ENCODE measurements at places on chromosomes 3 and 15.

GRCh38 chr3:128123156-128123537, 465 bp downstream of the RUVBL1 start:
- DNase-seq: no peak

- peak; percentile 82 for DNase-seq
Measured at GRCh38 chr3:25854635-25855034, 64.7 kb downstream of the OXSM start.

DNA sequence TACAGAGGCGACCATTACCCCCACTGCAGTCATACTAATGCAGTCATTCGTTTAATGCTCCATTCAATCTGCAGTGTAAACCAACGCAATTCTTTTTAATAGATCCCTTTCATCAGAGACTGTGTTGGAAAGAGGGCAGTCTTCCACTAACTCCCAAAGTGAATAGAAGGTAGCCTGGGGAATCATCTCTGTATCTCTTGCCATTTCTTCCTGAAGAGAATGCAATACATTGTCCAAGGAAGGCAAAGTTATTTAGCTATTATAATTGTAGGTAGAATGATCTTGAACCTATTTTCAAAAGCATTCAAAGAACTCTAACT, 1.3 kb upstream of the SLITRK3 start:
- no peak for DNase-seq

GRCh38 chr3:194270627-194271459, 80.3 kb downstream of the CPN2 start:
- peak; percentile 73 for DNase-seq

DNA sequence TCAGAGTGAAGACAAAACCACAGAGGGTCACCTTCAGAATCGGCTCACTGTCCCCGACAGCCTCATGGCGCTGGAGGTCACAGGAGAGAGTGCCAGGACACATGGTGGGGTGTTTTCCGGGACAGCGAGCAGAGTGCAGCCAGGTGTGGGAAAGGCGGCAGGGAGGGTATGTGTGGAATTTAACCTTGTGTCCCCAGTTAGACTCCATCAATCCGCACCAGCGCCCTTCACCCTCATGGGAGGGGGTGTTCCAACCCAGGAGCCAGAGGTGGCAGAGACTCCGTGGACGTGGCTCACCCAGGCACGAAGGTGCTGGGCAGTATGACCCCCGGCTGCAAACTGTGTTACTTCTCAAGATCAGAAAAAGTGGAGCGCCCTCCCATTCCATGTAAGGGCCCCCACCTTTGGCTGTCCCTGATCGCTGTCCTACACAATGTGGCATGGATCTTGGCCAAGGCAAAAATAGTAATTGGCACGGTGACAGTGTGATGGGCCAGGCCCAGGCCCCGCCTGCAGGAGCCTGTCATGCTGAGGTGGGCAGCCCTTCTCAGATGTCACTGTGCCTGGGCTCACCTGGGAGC, 190.3 kb downstream of the XXYLT1 start:
- DNase-seq: peak; percentile 13

GRCh38 chr3:64368257-64369020, 143.2 kb upstream of the PRICKLE2 start:
- no peak for DNase-seq

DNA sequence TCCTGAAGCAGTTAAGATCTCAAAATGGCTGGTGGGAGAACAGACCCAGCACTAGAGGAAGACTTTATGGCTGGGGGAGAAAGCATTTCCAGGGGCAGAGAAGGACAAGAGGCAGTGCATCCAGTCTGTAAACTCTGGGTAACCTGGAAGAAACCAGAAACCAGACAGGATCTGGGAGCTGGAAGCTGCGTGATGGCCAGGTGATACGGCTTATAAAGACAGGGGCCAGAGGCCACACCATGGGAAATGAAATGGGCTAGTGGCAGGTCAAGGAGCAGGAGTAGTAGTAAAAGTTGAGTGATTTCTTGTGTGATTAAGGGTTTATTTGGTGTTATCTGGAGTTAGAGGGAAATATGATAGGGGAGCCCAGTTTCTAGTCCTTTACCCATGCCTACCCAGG, 144.7 kb upstream of the ARRDC4 start:
- no peak for DNase-seq

DNA sequence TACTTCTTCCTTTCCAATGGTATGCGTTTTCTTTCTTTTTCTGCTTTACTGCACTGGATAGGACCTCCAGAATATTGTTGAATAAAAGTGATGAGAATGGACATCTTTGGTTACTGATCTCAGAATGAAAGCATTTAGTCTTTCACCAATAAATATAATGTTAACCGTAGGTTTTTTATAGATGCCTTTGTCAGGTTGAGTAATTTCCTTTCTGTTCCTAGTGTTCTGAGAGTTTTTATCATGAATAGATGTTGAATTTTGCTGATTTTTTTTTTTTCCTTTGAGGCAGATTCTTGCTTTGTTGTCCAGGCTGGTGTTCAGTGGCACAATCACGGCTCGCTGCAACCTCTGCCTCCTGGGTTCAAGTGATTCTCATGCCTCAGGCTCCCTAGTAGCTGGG, 158.4 kb downstream of the KLHL25 start:
- DNase-seq: no peak

- DNase-seq: no peak
Measured at GRCh38 chr3:29536016-29536758, 255.3 kb downstream of the RBMS3 start.

DNA sequence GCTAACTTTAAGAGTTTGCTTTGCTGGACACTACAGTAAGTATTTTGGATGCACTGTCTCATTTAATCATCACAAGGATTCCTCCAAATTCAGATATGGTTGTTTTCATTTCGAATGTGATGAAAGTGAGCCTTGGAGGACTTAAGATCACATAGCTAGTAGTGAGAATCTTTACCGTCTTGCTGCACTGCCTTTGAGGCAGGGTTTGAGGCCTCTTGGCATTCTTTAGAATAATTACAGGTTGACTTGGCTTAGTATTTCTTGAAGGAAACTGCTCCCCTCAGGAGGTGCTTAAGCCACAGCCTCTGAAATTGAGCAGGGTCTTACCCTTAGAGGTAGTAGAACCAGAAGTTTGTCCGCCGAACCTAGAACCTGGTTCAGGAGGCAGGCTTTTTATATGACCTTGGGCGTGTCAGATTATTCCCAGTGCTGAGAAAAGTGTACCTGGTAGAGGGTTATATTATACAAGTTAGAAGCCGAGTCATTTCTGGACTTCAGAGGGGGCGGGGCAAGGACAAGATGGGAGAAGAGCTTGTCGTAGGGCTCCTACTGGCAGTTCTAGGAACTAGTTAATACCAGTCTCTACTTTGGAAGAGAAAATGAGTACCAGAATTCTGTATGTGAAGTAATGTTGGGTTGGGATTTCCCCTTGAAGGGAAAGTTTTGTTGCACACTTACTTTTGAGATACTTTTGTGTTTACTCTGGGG, 1.1 kb downstream of the TFG start:
- peak; percentile 89 for DNase-seq

DNA sequence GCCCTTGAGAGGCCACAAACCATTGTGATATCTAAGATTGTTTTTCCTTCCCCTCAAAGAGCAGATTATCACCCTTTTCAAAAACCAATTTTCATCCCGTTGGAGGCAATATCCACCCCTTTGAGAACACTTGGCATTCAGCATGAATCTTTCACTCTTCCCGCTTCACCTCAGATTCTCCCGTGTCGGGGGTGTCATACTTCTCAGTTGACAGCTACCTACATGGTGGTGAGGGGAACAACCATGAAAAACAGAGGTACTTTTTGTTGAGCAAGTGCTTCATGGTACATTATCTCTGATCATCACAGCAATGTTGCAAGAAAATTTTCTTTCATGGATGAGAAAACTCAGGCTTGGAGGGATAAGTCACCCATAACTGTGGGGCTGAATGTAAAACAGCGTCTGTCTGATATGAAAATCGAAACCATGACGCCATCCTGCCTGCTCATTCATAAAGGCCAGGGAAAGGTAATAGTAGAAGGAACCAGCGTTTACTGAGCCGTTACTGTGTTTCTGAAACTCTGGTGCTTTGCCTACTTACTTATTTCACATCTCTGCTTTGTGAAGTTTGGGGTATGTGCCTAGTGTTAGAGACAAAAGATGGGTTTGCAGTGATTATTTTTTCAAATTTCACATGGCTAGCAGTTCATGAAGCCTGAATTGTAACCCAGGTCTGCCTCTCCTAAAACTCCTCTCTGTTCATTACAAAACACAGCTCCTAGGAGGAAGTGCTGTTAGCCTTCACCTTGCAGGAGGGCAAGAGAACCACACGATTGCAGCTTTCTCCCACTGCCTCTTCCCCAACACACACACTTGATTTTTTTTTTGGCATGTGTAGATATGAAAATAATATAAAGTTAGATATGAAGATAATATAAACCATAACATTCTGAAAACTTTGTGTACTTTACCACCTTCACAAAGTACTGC, 35.4 kb downstream of the SV2B start:
- no peak for DNase-seq

GRCh38 chr3:172501540-172501939, 21.7 kb downstream of the TNFSF10 start:
- no peak for DNase-seq

DNA sequence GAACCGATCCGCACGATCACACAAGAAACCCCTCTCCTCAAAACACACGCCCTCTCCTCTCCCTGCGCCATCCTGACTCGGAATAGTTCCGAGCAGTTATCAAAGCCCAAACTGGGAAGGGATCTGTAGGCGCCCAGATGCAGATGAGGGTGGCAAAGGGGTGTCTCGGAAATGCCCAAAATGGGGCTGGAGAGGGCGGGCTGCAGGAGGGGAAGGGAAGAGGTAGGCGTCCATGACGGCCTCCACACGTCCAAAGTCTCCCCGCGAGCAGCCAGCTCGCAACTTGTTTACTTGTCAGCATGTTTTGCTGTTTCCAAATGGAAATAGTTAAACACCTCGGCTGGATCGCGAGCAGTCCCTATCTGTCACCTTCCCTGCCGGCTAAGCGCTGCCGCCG, 1.5 kb downstream of the NTRK3 start:
- DNase-seq: no peak

GRCh38 chr3:12875857-12876836, 34.8 kb upstream of the RPL32 start:
- DNase-seq: peak; percentile 22

- DNase-seq: peak; percentile 44
Measured at GRCh38 chr15:40873694-40874561, at the start of gene RHOV. Gene RHOV (minus strand): TSS chr15:40874234. CDS start chr15:40874139, 95 bp downstream.

DNA sequence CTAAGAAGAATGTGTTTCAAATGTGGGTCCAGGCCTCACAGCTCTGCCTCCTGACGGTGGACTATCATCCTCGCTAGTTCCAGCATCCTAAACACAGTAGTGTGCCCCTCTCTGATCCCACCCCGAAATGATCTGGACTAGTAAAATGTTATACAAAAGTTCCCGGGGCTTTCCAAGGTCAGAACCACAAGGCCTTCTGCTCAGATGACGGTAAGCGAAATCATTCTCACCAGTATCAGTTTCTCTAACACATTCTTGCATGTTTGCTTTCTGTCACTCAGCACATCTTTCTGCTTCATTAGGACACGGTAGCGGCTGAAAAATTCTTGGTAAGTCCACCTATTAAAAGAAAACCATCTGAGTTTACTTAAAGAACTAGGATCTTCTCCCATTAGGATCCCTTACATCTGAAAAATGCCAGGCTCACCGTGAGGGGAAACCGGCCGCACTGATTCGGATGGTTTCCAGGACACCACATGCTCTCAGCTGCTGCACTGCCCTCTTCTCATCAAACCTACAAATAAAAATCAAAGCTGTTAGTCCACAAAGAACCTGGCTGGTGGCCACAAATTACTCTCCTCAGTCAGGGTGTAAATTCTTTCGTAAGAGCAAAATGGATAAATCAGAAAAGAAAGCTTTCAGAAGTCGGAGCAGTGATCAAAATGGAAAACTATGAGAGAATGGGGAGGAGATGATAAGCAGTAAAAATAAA, 83.9 kb upstream of the MYO5C start:
- DNase-seq: no peak
